ENCODE measurements at places on chromosomes 7 and 10.

- DNase-seq: no peak
Observed at GRCh38 chr7:12543586-12543985, 26.9 kb upstream of the SCIN start.

GRCh38 chr7:46566097-46566774 lies 645.2 kb upstream of the IGFBP3 start:
- no peak for DNase-seq

GRCh38 chr10:67667035-67667425 lies 29.0 kb downstream of the CTNNA3 start:
- DNase-seq: no peak

GRCh38 chr7:140773104-140773503 lies 76.6 kb downstream of the NDUFB2 start:
- DNase-seq: no peak

DNA sequence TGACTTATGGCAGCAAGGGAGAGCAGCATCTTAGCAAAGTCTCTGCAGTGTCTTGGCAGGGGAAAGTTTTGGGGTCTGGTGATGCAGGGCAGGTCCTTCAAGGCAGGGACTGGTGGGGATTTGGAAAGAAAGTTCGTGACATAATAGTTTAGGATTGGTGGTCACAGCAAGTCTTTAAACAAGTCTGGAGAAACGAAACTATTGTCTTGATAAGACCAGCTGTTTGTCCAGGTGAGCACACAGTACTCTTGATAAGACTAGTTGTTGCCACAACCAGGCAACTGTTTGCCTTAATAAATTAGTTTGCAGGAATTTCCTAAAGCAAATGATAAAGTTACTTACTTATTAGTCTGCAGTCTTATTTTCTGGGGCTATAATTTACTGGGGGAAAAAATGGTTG lies 136.1 kb downstream of the AKR1D1 start:
- DNase-seq: no peak

DNA sequence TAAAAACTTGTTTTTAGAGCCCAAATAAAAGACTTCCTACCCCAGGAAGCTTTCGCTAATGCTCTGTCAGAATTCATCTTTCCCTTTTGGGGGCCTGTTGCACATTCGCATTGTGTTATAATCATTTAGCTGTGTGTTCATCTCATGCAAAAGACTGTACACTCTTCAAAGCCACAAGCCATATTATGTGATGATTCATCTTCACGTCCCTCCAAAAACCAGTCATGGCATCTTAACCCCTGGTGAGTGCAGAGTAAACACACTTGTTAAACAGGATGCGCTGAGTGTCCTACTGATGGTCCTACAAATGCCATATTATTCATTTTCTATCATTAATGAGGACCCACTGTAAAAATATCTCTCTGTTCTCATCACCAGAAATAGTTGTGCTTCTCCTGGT lies 235.4 kb downstream of the KIAA1217 start:
- no peak for DNase-seq

DNA sequence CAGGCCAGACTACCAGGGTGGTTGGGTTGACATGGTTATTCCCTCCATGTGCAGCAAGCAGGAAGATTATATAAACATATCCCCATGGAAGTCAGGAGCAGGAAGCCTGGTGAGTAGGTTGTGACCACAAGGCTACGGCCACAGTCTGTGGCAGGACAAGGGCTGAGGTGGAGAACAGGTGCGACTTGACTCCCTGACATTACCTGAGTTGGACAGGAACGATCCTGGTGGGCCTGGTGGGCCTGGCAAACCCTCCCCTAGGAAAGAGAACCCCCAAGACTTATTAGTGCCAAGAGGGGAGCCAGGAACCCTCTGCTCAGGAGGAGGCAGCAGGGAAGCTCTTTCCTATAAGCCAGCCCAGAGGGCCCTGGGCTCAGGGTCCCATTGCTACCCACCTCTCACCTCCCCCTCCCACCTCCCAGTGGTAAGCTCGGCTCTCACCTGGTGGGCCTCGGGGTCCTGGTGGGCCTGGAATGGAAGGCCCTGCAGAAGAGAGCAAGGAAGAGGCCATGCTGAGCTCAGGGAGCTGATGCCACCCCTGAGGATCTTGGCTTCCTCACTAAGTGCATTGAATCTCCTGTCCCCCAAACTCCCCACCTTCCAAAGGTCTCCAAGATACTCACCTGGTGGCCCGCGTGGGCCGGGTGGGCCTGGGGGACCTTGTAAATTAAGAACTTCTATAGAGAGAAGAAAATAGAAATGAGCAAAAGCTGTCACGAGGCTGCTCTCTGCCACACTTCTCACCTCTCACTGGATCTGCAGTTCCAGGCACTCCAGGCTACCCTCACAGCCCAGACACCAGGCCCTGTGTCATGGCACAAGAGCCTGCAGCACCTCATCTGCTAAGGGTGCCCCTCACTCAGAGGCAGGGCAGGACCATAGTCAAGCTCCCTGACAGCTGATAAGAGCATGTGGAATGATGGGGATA lies 44.6 kb downstream of the COL17A1 start:
- no peak for DNase-seq

DNA sequence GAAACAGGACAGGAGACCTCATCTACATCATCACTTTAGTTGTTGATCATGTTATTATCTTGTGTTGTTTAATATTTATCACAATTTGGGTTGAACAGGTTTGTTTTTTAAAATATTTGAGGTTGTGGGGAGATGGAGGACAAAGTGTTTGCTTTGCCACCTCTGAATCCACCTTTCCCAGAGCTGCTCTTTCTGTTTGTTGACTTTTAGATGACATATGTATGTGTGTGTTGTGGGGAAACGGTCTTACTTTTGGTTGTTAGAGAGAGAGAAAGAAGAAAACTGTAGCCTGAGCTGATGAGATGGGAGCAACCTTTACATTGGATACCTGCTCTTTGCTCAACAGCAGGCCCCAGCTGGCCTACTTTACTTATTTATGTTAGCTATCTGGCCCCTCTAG lies 19.0 kb upstream of the SLC16A12 start:
- DNase-seq: no peak
